ENCODE measurements at places on chromosomes 12 and 14.

GRCh38 chr14:74475678-74476077, 17.4 kb downstream of the NPC2 start:
- no peak for DNase-seq

GRCh38 chr12:3170423-3171194, 93.4 kb downstream of the TSPAN9 start:
- DNase-seq: no peak

DNA sequence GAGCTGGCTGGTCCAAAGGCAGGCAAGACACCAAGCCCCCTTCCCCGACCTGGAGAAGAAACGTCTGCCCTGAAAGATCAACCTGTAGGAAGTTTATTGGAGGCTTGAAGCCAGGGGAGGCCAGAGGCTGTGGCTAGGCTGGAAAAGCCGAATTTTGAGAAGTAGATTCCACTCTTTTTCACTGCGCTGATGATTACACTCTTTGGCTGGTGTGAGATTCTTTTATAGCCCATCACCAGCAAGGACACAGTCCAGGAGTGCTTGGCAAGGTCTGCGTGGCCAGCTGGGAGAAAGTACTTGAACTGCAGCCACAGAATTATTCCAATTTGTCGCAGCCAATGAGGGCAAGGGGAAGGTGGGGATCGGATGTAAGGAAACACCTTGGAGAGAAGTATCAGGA, 45.0 kb downstream of the SYNE3 start:
- no peak for DNase-seq

GRCh38 chr12:43009846-43010240, 420.3 kb upstream of the PRICKLE1 start:
- no peak for DNase-seq

- no peak for DNase-seq
These were observed 2.2 kb downstream of the BLOC1S1 start for GRCh38 chr12:55718015-55718414.

DNA sequence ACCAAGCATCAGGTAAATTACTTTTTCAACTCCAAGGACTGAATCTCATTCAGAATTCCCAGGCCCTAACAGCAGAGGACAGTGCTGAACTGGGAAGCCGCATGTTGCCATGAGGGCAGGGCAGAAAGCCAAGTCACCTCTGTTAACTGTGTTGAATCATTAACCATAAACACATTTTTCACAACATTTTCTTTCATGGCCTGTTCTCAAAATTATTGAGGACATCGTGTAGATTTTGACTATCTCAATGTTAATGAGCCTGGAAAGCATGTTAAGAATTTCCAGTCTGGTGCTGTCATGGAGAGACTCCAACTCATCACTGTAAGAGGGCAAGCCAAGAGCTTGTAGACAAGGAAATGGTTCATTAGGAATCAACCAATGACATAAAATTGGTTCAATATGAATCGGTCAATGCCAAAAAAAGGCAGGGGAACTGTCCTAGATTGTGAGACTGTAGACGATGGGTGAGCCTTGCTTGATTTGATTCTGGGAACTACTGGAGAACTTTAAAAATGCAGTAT, 33.7 kb downstream of the CPM start:
- DNase-seq: no peak

GRCh38 chr14:59920378-59920683, 387 bp downstream of the LRRC9 start:
- no peak for DNase-seq

- no peak for DNase-seq
These were observed 8.6 kb upstream of the ASB2 start for GRCh38 chr14:93984987-93985410.

- no peak for DNase-seq
These were observed 93.3 kb upstream of the MAP1LC3B2 start for GRCh38 chr12:116465856-116466255.
